ENCODE measurements at places on chromosomes 4 and X. TPM values are rescaled to one million over a fixed set of nuclear protein-coding genes. Genes with fewer than 3 reads are reported as not detected.
A peak's percentile ranks its signal among the peaks of the same experiment; 100 is the strongest.

The ZCCHC12 gene
- 0.30 TPM for total RNA-seq

The UGT8 gene
- 0.32 TPM for total RNA-seq

The MAGEA2B gene
- total RNA-seq = not detected

GRCh38 chr4:21134994-21135393 lies 434.7 kb downstream of the PACRGL start:
- no peak for DNase-seq

DNA sequence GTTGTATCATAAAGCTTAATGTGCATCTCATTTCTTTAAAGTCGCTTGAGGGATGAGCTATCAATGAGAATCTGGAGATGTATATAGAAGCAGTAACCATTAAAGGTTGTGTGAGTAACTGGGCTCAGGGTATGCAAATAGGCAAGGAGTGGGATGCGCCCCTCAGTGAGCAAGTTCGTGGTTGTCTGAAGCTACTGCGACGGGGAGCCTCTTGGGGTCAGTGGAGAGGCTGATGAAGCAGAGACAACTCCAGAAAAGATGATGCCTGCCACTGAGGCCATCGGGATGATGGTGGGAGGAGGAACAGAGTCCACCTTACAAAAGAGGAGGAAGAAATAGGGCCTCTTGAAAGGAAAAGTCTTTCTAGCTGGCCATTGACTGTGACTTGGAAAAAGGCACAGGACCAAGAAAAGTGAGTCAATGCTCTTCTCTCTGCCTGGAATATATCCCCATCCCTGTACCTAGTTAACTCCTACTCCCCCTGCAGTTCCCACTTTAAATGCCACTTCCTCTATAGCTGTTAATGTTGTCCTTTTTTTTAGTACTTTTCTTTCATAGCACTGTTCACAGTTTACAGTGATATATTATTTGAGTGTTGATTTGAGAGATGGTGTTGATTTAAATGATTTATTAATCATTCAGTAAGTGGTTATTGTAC lies 51.4 kb upstream of the LSM6 start:
- DNase-seq = no peak

GRCh38 chr4:1383728-1384591 lies 22.3 kb downstream of the NKX1-1 start:
- DNase-seq = peak; percentile 70

- DNase-seq = no peak
Observed at GRCh38 chr4:53720776-53721175, 129.5 kb upstream of the LNX1 start.

DNA sequence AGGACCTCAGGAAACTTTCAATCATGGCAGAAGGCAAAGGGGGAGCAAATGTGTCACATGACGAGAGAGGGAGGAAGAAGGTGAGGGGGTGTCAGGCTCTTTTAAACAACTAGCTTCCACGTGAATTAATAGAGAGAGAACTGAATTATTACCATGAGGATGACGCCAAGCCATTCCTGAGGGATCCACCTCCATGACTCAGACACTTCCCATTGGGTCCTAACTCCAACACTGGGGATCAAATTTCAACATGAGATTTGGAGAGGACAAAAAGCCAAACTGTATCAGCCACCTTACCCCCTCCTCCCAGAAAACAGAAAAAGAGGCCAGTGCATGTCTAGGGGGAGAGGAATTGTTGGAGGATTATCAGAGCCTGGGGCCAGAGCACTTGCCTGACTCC lies 40.4 kb upstream of the LAS1L start:
- DNase-seq = no peak

DNA sequence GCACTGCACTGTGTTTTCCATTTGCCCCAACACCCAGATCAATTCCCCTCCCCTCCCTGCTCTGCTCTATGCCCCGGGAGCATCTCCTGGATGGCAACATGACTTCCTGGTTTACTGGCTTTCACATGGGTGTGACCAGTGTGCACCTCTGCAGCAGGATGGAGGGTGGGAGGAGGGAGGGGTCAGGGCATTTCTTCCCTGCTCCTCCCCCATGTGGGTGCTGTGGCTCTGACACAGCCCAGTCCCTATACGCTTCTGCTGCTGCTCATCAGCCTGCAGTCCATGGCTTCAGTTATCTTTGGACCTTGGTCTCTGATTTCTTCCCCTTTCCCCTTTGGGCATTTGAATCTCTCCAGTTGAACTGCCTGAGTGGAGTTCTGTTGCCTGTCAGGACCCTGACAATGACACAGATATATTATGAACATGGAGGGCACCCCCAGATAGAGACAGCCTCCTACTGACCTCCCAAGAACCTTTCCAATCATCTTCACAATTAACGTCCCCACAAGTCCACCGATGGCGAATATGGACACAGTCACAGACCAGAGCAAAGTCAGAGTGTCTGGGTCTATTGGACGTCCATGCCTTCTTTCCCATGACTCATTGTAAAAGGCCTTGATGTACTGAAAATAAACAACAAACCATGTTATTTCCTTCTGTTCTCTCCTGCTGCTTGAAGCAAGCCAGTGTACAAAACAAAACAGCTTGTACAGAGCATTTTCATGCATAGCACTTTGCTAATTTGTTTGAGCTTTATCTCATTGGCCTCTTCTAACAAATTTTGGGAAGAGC lies 24.8 kb downstream of the SLC2A9 start:
- no peak for DNase-seq

- no peak for DNase-seq
Observed at GRCh38 chr4:163092093-163092492, 74.6 kb downstream of the NAF1 start.
